Right lobe of liver (tissue), 6 donors: ENCODE measurements at places on chromosomes 7 and 10. TPM values are rescaled to one million over a fixed set of nuclear protein-coding genes. Genes with fewer than 3 reads are reported as not detected.

DNA sequence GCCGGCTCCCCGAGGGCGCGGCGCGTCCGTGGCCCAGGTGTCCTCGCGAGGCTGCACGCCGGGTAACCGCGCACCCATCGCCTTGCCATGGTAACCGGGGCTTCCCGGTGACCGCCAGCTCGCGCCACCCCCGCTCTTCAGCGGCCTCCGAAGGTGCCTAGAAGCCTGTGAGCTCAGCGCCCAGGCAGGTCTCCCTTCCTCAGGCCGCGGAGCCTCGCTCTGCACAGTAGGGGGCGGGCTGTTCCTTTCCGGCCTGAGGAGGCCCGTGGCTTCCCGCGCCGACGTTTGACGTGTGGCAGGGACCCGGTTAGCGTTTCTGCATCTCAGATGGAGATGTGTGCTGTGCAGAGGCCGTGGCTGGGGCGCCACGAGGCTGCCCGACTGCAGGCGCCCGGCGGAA lies 117.1 kb downstream of the DYNC2I1 start:
- no peak for DNase-seq

DNA sequence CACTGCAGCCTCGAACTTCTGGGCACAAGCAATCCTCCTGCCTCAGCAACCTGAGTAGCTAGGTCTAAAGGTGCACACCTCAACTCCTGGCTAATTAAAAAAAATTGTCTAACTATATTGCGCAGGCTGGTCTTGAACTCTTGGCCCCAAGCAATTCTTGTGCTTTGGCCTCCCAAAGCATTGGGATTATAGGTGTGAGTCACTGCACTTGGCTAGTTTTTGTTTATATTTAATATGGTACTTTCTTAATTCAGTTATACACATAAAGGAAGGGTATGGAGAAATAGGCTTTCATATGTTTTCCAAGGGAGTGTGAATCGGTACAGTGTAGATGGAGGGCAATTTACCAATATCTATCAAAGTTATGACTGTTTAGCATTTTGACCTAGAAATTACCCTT lies 20.4 kb downstream of the NPVF start:
- DNase-seq, result no peak

- DNase-seq, result no peak
Observed at GRCh38 chr7:154380771-154381170, 328.6 kb downstream of the DPP6 start.

GRCh38 chr7:109295158-109295557 lies 725.5 kb downstream of the DNAJB9 start:
- DNase-seq, result no peak

- no peak for DNase-seq
Observed at GRCh38 chr10:120738658-120739057, 112.5 kb upstream of the WDR11 start.

GRCh38 chr10:101831169-101831811 lies 12.3 kb downstream of the KCNIP2 start:
- peak; percentile 45 for DNase-seq

DNA sequence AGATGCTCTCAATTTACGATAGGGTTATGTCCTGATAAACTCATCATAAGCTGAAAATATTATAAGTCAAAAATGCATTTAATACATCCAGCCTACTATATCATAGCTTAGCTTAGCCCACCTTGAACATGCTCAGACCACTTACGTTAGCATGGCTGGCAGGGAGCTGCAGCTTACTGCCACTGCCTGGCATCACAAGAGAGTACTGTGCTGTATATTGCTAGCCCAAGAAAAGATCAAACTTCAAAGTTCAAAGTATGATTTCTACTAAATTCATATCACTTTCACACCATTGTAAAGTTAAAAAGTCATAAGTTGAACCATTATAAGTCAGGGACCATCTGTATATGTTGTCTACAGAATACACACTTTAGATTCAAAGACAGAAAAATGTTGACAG lies 91.6 kb downstream of the HYCC1 start:
- DNase-seq, result no peak

GRCh38 chr7:88795553-88795952 lies at the start of gene TEX47:
Gene TEX47 (minus strand): TSS chr7:88795737. CDS start chr7:88794942, 795 bp downstream.
- DNase-seq, result no peak

DNA sequence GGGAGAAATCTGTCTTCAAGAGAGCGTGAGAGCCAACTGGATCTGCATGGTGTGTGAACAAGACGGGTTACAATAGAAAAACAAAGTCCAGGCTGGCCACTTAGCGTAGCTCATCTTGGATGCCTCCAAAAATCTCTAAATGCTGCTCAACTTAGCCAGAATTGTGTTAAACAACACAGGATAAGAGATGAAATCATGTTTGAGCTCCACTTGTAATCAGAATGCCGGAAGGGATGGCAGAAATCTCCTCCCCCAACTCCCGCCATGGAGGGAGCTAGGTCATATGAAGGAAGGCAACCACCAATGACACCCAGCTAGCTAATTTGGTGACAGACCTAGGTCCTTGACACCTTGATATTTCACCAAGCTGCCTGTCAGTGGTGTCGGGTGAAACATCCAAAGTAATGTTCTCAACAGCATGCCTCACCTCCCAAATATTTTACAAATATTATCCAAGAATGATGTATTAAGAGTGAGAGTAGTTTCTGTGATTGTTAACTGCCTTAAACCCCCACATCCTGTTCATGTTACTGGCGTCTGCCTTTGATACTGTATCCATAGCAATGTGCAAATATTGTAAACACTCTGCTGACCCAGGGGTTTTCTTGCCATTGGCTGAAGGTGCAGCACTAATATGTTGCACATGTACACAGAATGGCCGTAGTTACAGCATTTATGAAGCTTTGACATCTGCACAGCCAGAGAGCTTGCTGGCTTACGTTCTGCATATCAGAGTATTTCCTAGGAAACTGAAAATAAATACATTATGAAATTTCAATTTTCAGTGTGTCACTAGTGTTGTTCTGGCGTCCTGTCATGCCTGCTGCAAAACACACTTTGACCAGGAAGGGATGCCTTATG lies 25.8 kb downstream of the TMEM254 start:
- DNase-seq, result no peak

GRCh38 chr10:13862546-13863233 lies 275.9 kb downstream of the PRPF18 start:
- no peak for DNase-seq

GRCh38 chr10:77501152-77501845 lies 136.3 kb downstream of the KCNMA1 start:
- DNase-seq, result no peak

The NXPH1 gene
- total RNA-seq, result not detected

The STAG3 gene
- total RNA-seq, result 4.1 TPM

The MOSPD3 gene
- 14.7 TPM for total RNA-seq

The COMMD3 gene
- 34.3 TPM for total RNA-seq

The ITIH2 gene
- total RNA-seq, result 399 TPM

The LBX1 gene
- total RNA-seq, result not detected

The TMEM196 gene
- not detected for total RNA-seq

The TMEM229A gene
- total RNA-seq, result not detected

The POLD2 gene
- 36.4 TPM for total RNA-seq
